GM13977 (cell line): ENCODE measurements at places on chromosomes 5 and 9.

DNA sequence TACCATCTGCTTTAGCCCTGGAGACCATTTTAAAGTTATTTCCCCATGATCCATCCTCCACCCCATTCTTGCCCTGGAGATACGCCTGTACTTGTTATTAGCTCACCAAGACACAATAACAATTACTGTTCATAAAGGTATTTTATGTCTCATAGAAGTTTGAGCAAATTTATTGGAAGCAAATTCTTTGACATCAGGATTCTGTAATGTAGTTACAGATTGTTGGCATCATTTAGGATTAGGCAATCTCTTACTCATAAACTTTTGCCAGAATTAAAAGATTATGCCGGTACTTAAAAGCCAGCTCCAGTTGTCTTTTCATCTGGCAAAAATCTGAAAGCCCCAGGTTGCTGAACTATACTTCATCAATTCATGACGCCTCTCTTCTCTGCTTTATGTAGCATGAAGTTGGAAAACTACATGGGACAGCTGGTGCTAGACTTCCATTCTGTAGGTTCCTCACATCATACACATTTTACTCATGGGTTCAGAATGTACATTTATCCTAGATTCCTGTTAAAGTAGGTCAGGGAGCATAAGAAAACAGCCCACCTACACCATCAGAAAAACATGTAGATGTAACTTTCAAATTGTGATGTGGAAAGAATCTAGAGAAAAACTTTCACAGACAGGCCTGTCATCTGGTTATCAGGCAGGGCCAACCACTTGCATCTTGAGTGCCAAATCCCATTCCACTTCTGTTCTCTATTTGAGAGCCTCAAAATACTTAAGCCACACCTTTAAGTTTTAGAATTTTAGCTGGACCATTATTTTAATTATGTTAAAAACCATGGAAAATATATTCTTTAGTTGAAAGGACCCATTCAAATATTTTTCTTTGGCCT lies 14.0 kb downstream of the ATP10B start:
- no peak for DNase-seq

DNA sequence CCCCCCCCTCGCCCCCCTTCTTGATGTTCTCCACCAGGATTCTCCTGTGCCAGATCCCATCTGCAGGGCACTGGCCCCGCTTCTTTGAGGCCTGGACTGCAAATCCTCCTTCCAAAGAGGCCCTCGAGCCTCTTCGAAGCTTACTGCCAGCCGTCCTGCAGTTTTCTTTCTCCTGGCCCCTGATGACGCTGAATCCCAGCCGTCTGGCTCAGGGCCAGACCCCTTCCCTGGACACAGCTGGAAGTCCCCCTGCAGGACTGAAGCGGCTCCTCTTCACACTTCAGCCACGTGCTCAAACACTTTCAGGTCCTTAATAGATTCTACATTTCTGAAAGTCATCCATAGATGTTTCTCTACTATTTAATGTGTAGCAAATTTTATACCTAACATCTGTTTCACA lies 121.5 kb downstream of the EHMT1 start:
- no peak for DNase-seq

- DNase-seq = no peak
Measured at GRCh38 chr9:98040212-98040611, 16.3 kb upstream of the NANS start.

DNA sequence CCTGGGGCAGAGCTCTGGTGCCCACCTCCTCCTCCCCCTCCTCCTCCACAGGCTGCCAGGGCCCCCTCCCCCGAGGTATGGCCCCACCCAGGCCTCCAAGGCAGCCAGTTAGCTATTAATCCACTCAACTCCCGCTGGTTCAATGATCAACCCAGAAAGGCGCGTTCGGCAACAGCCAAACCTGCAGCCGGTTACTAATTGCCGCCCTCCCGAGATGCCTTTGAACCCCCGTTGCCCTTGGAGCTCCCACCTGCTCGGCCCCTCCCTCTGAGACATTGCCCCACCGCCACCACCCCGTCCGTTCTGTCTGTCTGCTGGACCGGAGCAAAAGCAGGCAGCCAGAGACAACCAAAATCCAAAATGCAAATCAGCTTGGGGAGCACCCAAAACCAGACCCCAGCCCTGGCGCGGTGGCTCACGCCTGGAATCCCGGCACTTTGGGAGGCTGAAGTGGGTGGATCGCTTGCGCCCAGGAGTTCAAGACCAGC lies 25.8 kb downstream of the NOTCH1 start:
- DNase-seq = no peak

DNA sequence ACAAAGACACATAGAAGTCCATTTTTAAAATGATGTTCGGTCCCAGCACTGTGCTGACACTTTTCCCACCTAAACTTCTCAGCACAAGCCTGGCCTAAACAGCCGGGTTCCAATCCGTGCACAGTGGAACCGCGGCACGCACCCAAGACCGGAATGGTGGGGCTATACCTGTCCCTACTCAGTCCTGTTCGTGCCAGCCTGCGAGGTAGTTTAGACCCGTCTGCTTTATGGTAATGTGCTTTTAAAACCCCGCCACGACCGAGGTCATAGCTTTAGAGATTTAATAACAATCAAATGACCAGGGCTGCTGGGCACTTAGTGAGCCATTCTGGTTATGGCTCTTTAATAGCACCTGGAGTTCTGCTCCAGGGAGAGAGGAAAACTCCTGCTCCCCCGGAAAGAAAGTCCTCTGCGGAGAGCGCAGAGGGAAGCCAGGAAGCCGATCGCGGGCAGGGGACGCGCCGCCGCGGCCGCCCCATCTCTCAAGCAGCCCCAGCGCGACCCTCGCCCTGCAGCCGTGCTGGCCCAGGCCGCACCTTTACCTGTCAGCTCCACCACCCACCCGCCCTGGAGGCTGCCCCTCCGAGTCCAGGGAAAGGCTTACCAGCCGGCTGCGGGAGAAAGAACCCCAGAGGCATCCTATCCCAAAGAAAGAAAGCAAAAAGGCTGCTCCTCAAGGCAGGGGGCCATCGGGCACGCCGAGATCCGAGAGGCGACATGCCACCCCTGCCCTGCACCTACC lies 511 bp downstream of the ARL15 start:
- peak; percentile 17 for DNase-seq

- no peak for DNase-seq
Measured at GRCh38 chr9:85942913-85943709, 2.2 kb downstream of the NAA35 start.

DNA sequence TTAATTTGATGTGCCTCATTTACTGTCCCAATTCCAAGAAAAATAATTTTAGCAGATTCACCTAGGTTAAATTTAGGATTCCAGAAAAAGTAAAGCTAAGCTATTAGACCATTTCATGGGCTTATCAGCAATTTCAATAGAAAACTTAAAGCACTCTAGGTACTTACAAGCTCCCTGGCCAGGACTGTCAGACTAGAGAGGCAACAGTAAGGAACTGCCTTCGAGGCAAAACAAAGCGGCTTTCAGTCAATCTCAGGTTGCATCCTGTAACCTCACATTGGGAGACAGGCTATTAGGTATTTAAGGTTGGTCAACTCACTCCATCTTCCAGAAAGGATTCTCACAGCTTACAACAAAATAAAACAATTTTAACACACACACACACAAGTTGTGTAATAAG lies 48.7 kb upstream of the FSD1L start:
- no peak for DNase-seq

- no peak for DNase-seq
Measured at GRCh38 chr5:147310059-147310704, 75.4 kb downstream of the STK32A start.

DNA sequence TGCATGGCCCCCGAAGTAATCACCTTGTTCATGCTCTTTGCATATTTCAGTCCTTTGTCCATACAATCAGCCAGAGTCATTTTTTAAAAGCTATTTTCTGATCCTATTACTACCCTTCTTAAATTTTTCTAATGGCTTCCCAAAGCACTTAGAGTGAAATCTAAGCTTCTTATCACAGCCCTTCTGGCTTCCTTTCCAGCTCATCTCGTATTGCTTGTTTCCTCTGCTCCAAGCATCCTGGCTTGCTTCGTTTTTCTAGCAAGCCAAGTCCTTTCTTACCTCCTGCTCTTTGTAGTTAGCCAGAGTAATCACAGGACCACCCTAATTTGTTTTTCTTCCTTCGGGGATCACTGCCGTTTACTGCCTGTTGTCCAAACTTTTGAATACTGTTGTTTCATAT lies 453.3 kb downstream of the KIF4B start:
- DNase-seq = no peak

- no peak for DNase-seq
Measured at GRCh38 chr5:123771715-123772114, 259.7 kb downstream of the CSNK1G3 start.

DNA sequence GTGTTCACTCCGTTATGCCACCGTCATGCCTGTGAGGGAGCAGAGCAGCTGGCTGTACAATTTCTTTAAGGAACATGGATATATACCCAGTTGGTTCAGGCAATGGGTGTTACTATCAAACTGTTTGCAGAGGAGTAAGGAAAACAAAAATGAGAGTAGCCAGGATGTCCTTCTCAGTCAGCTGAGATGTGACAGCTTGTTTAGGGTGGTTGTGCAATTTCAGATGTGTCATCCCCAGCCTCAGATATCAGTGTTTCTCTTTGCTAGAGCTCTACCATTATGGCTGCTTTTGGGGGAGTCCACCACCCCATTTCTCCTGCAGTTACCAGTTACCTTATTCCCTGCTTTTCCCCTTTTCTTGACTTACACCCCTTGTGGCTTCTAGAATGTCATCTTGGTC lies 135.2 kb upstream of the SLC24A2 start:
- no peak for DNase-seq
